Activated CD4-positive, alpha-beta T cell treated with anti-CD3 and anti-CD28 coated beads, Interleukin-2, amount 10 ng/mL, durations not matched to agents 24 days and 14 days (primary cell): ENCODE measurements at places on chromosomes 3 and 15.

GRCh38 chr3:8261018-8261417, 240.6 kb upstream of the LMCD1 start:
- no peaks in the 10 kb centered on the region for H3K27me3 ChIP-seq
- H3K27ac ChIP-seq: no peak overlapping the region
- H3K4me1 ChIP-seq: no peaks in the 10 kb centered on the region
- H3K36me3 ChIP-seq: no peaks in the 10 kb centered on the region
- no peak for DNase-seq

- H3K4me1 ChIP-seq: peaks cover 65% of the 10 kb centered on the region
- H3K27me3 ChIP-seq: no peaks in the 10 kb centered on the region
- no peak for DNase-seq
- H3K36me3 ChIP-seq: peaks cover 7% of the 10 kb centered on the region
- peak overlapping the region; percentile 92 for H3K27ac ChIP-seq
Observed at GRCh38 chr15:58473724-58474123, 41.9 kb downstream of the LIPC start.

DNA sequence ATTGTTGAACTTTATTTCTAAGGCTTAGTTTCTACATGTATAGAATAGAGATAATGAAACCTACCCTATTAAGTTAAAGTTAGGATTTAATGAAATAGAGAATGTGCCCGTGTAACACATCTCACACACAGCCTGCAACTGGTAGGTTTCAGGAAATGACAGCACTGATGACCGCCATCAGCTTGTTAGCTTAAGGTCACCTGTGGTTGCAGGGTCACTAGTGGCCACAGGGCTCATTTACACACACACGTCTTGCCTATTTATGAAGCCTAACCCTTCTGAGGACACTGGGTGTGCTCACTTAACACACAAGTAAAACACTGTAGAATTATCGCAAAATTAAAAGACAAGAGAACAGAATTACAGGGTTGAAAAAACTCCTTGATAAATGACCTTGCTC, 20.1 kb downstream of the CHRM5 start:
- H3K4me3 ChIP-seq: no peak overlapping the region
- H3K4me1 ChIP-seq: peaks cover 2% of the 10 kb centered on the region
- no peaks in the 10 kb centered on the region for H3K36me3 ChIP-seq
- DNase-seq: no peak
- H3K27ac ChIP-seq: no peak overlapping the region
- H3K27me3 ChIP-seq: no peaks in the 10 kb centered on the region

- H3K36me3 ChIP-seq: no peaks in the 10 kb centered on the region
- H3K27ac ChIP-seq: no peak overlapping the region
- DNase-seq: no peak
- H3K4me3 ChIP-seq: no peak overlapping the region
- H3K4me1 ChIP-seq: peaks cover 13% of the 10 kb centered on the region
- H3K27me3 ChIP-seq: no peaks in the 10 kb centered on the region
Observed at GRCh38 chr3:141939759-141940158, 63.3 kb downstream of the ATP1B3 start.

DNA sequence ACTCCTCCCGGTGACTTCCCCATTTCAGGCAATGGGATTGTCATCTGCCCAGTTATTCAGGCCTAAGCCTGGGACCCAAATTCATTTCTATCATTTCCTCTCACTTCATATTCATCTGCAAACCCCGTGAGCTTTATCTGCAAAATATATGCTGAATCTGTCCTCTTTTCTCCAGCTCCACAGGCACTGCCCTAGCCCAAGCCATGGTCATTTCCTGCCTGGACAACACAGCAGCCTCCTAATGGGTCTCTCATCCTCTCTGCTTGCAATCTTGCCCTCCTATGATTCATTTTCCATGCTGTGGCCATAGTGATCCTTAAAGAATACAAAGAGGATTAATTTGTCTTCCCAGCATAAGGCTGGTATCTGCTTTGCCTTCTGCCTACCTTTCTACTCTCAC, 6.1 kb downstream of the RBP2 start:
- H3K36me3 ChIP-seq: no peaks in the 10 kb centered on the region
- DNase-seq: no peak
- H3K27ac ChIP-seq: no peak overlapping the region
- no peaks in the 10 kb centered on the region for H3K4me1 ChIP-seq

- H3K27me3 ChIP-seq: peaks cover 20% of the 10 kb centered on the region
- peaks cover 11% of the 10 kb centered on the region for H3K4me1 ChIP-seq
- no peak for DNase-seq
- H3K36me3 ChIP-seq: no peaks in the 10 kb centered on the region
- H3K4me3 ChIP-seq: no peak overlapping the region
Observed at GRCh38 chr15:75185271-75186029, 16.2 kb upstream of the C15orf39 start.

- peaks cover 2% of the 10 kb centered on the region for H3K27me3 ChIP-seq
- DNase-seq: no peak
- H3K4me3 ChIP-seq: no peak overlapping the region
- H3K27ac ChIP-seq: no peak overlapping the region
- H3K36me3 ChIP-seq: no peaks in the 10 kb centered on the region
Observed at GRCh38 chr15:33293713-33294334, 16.9 kb upstream of the RYR3 start.

DNA sequence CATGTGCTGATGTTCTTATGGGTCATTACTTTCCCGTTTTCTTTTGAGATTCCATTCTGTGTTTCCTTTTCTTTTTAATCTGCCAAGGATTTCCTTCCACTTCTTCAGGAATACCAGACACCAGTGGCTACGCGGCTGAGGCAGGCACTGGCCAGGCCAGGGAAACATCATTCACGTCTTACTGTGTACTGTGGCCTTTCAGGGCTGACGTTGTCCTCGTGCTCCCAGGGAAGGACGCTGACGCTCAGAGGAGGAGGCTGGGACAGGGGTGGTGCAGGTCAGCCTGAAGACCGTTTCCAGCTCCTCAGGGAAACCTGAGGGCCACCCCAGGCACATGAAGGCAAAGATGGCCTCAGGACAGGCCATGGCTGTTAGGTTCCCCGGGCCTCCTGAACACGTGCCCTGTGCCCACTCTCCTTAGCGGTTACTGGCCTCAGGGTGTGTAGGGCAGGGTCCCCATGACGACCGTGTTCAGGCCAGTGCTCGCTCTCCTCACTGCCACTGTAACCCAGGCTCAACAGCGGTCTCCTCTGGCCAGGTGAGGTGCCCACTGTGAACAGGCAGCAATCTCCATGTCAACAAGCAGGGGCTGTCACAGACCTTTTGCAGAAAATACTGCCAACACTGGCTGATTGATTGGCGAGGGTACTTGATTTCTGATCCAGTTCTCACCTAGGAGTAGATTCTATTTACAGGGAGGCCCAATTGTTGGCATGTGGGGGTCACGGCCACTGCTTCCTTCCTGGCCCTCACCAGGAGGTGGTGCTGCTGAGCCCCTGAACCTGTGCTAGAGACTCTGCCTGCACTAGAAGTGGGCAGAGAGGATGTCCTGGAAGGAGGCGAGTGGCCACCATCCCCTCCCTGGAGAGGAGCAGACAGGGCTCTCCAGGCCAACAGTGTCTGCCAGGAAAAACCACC, 169.5 kb downstream of the ATP10A start:
- peak; percentile 80 for DNase-seq
- no peak overlapping the region for H3K4me3 ChIP-seq
- no peak overlapping the region for H3K27ac ChIP-seq
- H3K27me3 ChIP-seq: no peaks in the 10 kb centered on the region

- H3K36me3 ChIP-seq: no peaks in the 10 kb centered on the region
- H3K27me3 ChIP-seq: no peaks in the 10 kb centered on the region
- DNase-seq: no peak
- no peak overlapping the region for H3K27ac ChIP-seq
Observed at GRCh38 chr15:53611145-53611920, 148.1 kb downstream of the WDR72 start.

DNA sequence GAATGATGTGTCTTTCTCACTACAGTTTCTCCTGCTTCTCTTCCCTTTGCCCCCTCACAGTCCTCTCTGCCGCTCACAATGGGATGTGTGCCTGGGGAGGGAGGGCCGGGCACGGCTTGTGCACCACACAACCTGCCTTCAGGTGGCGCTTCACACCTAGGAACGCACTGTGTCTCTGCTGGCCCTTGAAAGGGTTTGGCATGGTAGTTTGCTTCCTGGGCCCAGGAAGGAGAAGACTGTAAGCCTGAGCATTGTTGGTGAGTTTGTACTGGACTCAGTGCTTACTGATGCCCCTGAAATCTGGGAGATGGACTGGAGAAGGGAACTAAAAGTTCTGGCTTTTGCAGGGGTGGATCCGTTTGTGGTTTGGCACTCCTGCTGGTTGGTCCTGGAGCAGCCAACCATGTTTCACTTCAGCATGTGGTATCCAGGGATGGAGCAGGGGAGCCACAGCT, 9.2 kb downstream of the ALPK3 start:
- no peak for DNase-seq
- H3K27ac ChIP-seq: no peak overlapping the region
- no peak overlapping the region for H3K4me3 ChIP-seq
- peaks cover 14% of the 10 kb centered on the region for H3K27me3 ChIP-seq
- no peaks in the 10 kb centered on the region for H3K4me1 ChIP-seq

GRCh38 chr3:12465836-12466225, 18.4 kb upstream of the TSEN2 start:
- H3K4me1 ChIP-seq: peaks cover 8% of the 10 kb centered on the region
- H3K4me3 ChIP-seq: no peak overlapping the region
- no peaks in the 10 kb centered on the region for H3K27me3 ChIP-seq
